ENCODE measurements at places on chromosomes 2 and 18.

DNA sequence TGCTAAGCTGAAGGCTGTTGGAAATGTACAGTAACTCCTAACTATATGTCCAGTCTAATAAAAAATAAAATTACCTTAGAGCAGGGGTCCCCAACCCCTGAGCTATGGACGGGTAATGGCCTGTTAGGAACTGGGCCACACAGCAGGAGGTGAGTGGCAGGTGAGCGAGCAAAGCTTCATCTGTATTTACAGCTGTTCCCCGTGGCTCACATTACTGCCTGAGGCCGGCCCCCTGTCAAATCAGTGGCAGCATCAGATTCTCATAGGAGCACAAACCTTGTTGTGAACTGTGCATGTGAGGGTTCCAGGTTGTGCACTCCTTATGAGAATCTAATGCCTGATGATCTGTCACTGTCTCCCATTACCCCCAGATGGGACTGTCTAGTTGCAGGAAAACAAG is 73.1 kb upstream of the CXCR4 start:
- DNase-seq, result no peak

GRCh38 chr18:74213429-74213828 is 65.1 kb downstream of the TIMM21 start:
- DNase-seq, result no peak

GRCh38 chr2:117770730-117771129 is 43.8 kb upstream of the DDX18 start:
- DNase-seq, result no peak

- no peak for DNase-seq
These were observed 17.7 kb upstream of the NTSR2 start for GRCh38 chr2:11687736-11688135.

DNA sequence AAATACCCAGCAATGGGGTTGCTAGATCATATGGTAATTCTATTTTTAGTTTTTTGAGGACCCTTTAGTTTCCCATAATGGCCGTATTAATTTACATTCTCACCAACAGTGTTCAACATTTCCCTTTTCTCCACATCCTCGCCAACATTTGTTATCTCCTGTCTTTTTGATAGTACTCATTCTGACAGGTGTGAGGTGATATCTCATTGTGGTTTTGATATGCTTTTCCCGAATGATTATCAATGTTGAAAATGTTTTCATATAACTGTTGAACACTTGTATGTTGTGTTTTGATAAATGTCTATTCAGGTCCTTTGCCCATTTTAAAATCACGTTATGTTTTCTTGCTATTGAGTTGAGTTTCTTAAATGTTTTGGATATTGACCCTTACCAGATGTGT is 5.8 kb upstream of the RIF1 start:
- DNase-seq, result no peak

- no peak for DNase-seq
These were observed 6.4 kb downstream of the ARL4C start for GRCh38 chr2:234490271-234491091.

- DNase-seq, result no peak
These were observed 331.0 kb downstream of the MYCN start for GRCh38 chr2:16271231-16271896.

- DNase-seq, result no peak
These were observed 577.4 kb upstream of the GCFC2 start for GRCh38 chr2:76288146-76288545.

DNA sequence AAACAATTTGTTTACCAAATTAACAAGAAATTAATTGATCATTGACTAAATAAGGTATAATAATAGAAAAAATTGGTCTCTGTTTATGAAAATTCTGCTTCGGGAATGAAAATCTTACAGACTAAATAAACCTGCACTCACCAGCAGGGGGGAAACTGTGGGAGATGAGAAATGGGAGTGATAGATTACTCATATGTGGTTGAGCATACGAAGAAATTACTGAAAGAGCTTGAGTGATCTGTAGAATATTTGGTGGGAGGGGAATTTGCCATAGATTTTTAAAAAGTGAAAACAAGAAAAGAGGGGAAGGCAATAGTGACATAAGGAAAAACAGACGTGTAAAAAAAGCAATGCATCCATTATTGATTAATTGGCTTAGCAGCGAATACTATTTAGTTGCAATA is 2.2 kb downstream of the HMSD start:
- DNase-seq, result no peak

DNA sequence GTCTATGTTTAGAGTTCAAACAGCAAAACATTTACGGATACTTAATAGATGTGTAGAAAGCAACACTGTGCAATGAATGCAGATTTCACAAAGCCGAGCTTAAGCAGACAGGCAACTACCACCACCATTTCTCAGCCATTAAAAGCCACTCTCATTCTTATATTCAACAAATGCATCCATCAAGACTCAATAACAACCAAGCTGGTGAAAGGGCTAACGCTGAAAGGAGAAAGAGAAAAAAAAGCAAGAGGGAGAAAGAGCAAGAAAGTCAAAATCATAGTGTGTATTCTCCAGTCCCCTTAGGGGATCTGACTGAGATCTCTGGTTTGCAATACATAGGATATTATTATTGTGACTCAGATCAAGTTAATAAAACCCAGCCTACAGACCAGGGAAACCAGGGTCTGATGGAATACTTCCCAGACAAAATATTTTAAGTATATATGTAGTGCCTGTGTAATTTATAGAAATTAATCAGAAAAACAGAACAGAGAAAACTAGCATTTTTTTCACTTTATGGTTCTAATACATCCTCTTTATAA is 14.1 kb downstream of the SATB2 start:
- no peak for DNase-seq

Measured in SK-N-MC (cell line).